IPS DF 6.9 (cell line): ENCODE measurements at places on chromosomes 11 and 22.

- no peak for DNase-seq
Observed at GRCh38 chr11:132655187-132655855, 877.0 kb downstream of the OPCML start.

DNA sequence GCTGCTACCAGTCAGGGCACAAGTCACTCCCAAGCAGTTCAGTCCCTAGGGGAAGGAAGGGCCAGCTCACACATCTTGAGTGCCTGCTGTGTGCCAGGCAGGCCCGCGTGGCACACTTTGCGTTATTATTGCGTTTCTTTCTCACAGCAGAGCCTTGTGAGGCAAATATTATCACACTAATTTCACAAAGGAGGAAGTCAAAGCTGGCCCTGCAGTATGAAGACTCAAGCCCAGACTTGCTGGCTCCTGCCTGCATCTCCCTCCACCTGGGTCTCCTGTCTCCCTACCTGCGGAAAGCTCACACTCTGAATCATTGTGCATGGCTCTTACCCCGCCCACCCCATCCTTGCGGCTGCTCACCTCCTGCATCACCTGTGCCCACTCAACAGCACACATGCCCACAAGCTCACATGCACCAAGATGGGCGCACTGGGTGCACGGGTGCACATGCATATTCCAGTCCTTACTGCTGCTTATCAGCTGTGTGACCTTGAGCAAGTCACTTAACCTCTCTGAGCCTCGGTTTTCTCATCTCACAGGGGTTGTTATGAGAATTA, 31.7 kb upstream of the P2RY2 start:
- DNase-seq, result no peak

DNA sequence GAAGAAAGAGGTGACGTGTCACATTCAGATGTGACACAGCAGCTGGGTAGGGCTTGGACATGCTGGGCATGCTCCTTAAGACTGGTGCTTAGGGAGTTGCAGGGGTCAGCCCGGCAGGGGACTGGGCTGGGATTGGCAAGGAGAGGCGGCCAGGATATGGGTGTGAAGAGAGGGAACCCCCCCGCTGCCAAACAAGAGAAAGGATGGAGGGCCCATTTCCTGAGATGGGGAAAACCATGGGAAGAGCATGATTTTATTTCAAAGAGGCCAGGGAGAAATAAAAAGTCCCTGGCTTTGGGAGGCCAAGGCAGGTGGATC, 5.3 kb downstream of the ATF4 start:
- no peak for DNase-seq

GRCh38 chr11:84714316-84714780, 912.8 kb downstream of the DLG2 start:
- DNase-seq, result peak; percentile 77

GRCh38 chr11:100687054-100687629, at the start of gene ARHGAP42:
Gene ARHGAP42 (plus strand): TSS chr11:100687288. CDS start chr11:100687679, 391 bp downstream.
- no peak for DNase-seq

GRCh38 chr11:88059326-88059725, 115.9 kb downstream of the RAB38 start:
- DNase-seq, result no peak

- no peak for DNase-seq
Observed at GRCh38 chr11:8442301-8442700, 151.7 kb downstream of the STK33 start.
